ENCODE measurements at places on chromosomes 1 and 21.

DNA sequence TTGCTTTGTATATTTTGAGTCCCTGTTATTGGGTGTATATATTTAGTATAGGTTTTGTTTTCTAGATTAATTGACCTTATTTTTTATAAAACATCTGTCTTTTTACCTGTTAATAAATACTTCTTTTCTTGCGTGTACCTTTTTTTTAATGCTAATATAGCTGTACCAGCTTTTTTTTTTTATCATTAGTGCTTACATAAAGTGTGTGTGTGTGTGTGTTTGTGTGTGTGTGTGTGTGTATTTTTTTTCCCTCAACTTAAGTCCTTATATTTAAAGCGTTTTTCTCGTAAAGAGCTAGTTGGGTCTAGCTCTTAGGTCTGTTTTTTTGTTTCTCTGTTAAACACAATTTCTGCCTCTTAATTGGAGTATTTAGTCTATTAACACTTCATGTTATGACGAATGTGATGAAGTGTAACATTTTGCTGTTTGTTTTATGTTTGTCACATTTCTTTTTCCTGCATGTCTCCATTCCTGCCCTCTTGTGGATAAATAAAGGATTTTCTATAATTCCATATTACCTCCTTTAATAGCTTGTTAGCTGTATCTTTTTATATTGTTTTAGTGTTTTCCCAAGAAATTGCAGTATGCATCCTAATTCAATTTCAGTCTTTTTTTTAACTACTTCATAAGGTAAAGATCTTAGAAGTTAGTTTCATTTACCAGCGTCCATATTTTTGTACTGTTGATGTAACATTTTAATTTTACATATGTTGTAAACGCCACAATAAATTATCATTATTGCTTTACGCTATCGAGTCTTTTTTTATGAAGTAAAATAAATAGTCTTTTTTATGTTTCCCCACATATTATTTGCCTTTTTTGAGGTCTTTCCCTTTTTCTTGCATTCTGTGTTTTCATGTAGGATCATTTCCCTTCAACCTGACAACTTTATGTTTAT lies 4.3 kb downstream of the PRMT2 start:
- no peaks in the 10 kb centered on the region for H3K27me3 ChIP-seq
- H3K36me3 ChIP-seq: peaks cover 20% of the 10 kb centered on the region
- H3K27ac ChIP-seq: no peak overlapping the region
- H3K4me1 ChIP-seq: peaks cover 12% of the 10 kb centered on the region
- H3K4me3 ChIP-seq: no peak overlapping the region

DNA sequence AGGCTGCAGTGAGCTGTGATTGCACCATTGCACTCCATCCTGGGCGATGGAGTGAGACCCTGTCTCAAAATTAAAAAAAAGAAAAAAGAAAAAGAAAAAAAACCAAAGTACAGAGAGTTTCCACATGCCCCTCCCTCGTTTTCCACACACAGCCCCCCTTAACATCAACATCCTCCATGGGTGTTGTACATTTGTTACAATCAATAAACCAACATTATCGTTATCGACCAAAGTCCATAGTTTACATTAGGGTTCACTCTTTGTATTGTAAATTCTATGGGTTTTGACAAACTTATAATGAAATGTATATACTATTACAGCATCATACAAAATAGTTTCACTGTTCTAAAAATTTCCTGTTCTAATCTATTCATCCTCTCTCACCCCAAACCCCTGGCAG lies 15.9 kb upstream of the TINAGL1 start:
- DNase-seq: no peak
- H3K36me3 ChIP-seq: no peaks in the 10 kb centered on the region
- H3K4me1 ChIP-seq: no peaks in the 10 kb centered on the region
- no peak overlapping the region for H3K27ac ChIP-seq
- no peak overlapping the region for H3K4me3 ChIP-seq

DNA sequence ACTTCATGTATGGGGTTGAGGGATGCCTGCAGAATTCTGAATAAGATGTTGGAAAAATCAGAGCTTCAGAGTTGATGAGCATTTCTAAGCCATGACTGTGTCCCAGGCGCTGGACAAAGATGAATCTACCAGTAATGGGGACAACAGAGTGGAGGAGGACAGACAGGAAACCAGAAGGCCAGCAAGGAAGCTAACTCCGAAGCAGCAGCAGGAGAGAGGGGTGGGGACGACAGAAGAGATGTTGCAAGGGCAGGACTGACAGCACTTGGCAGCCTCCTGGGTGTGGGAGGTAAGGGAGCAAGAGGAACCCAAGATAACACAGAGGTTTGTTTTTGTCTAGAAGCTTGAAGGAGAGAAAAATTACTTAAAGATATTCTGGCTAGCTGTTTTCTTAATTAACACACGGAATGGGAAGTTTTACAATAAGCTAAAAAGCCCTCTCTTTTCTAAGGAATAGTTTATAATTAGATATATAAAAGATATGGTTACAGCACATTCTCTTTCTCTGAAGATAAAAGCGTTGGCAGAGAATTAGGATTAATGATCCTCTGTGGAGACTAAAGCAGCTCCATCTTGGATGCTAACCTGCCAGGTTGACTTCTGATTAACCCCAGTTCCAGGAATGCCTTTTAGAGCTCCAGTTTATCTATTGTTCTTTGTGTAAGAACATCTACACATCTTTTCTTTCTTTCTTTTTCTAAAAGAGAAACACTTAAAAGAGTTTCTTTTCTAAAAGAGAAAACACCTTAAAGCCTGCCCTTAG lies 92.7 kb downstream of the TENT5C start:
- no peaks in the 10 kb centered on the region for H3K36me3 ChIP-seq
- DNase-seq: no peak
- no peaks in the 10 kb centered on the region for H3K27me3 ChIP-seq
- H3K4me1 ChIP-seq: no peaks in the 10 kb centered on the region
- no peak overlapping the region for H3K27ac ChIP-seq

DNA sequence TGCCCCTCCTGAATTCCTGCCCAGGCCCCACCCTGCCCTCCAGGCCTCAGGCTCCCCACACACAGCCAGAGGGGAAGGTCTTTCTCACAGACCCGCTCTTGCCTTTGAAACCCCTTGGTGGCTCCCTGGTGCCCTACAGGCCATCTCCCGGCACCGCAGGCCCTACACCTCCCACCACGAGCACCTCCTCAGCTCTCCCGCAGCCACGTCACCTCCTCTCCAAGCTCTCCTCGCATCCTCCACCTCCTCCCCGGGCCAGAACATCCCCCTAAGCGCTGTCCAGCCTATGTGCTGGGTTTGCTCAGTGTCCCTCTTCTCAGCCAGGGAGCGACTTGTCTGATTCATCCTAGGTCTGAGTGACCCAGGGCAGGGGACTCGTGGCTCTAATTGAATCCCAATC lies 66.4 kb downstream of the DMRTB1 start:
- peak; percentile 35 for DNase-seq
- no peak overlapping the region for H3K27ac ChIP-seq
- no peaks in the 10 kb centered on the region for H3K27me3 ChIP-seq
- H3K36me3 ChIP-seq: no peaks in the 10 kb centered on the region
- H3K4me3 ChIP-seq: no peak overlapping the region

GRCh38 chr1:211095381-211095780 lies 38.6 kb downstream of the KCNH1 start:
- H3K27ac ChIP-seq: no peak overlapping the region
- no peaks in the 10 kb centered on the region for H3K36me3 ChIP-seq
- H3K27me3 ChIP-seq: no peaks in the 10 kb centered on the region
- H3K4me1 ChIP-seq: no peaks in the 10 kb centered on the region
- no peak overlapping the region for H3K4me3 ChIP-seq

- H3K27ac ChIP-seq: peak overlapping the region; percentile 78
- DNase-seq: peak; percentile 37
- no peaks in the 10 kb centered on the region for H3K36me3 ChIP-seq
- peaks cover 72% of the 10 kb centered on the region for H3K4me1 ChIP-seq
- no peak overlapping the region for H3K4me3 ChIP-seq
Observed at GRCh38 chr1:81513796-81514354, 286.9 kb upstream of the ADGRL2 start.

- no peak overlapping the region for H3K27ac ChIP-seq
- H3K36me3 ChIP-seq: no peaks in the 10 kb centered on the region
- H3K27me3 ChIP-seq: no peaks in the 10 kb centered on the region
- H3K4me3 ChIP-seq: no peak overlapping the region
- peak; percentile 83 for DNase-seq
- H3K4me1 ChIP-seq: no peaks in the 10 kb centered on the region
Observed at GRCh38 chr1:203038891-203039608, 12.8 kb downstream of the PPFIA4 start.

DNA sequence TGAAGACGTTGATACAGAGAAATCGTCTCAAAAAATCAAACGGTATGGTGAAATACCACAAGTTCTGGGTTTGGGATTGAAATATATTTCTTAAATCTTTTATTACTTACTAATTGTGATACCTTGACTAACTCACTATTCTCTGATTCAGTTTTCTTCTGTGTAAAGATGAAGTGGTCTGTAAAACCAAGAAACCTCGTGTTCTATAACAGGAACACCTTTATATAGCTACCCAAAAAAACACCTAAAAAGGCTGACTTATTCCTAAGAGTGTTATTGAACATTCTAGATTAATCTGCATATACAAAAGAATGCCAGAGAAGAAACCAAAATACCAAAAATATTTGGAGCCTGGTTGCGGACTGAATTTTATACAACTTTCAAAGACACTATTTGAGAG lies 721 bp downstream of the LRRIQ3 start:
- H3K27me3 ChIP-seq: no peaks in the 10 kb centered on the region
- no peak overlapping the region for H3K27ac ChIP-seq
- H3K4me1 ChIP-seq: no peaks in the 10 kb centered on the region
- H3K36me3 ChIP-seq: no peaks in the 10 kb centered on the region
- peak overlapping the region; percentile 56 for H3K4me3 ChIP-seq
- DNase-seq: no peak

DNA sequence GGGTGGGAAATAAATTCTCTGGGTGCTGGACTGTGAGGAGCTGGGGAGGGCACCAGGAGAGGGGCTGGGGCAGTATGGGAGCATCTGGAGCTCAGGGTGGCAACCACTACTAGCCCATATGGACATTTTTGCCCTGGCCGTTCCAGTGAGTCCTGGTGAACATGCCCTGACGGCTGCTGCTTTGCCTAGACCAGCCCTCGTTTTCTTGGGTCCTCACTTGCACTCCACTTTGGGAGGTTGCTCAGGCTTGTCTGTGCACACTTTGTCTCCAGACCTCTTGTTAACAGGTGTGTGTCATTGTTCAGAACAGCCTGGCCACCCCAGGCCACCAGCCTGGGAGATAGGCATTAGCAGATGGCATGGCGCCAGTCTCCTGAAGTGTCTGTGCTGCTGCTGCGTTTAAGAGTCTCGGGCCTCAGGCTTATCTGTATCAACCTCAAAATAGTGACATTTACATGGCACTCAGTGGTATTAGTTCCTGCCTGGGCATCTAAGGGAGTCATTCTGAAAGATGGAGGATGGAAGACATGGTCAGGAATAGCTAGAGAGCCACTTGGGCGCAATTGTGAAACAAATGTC lies 190.5 kb downstream of the PTPRU start:
- no peak overlapping the region for H3K27ac ChIP-seq
- no peaks in the 10 kb centered on the region for H3K36me3 ChIP-seq
- H3K27me3 ChIP-seq: no peaks in the 10 kb centered on the region
- H3K4me1 ChIP-seq: no peaks in the 10 kb centered on the region
- H3K4me3 ChIP-seq: no peak overlapping the region

DNA sequence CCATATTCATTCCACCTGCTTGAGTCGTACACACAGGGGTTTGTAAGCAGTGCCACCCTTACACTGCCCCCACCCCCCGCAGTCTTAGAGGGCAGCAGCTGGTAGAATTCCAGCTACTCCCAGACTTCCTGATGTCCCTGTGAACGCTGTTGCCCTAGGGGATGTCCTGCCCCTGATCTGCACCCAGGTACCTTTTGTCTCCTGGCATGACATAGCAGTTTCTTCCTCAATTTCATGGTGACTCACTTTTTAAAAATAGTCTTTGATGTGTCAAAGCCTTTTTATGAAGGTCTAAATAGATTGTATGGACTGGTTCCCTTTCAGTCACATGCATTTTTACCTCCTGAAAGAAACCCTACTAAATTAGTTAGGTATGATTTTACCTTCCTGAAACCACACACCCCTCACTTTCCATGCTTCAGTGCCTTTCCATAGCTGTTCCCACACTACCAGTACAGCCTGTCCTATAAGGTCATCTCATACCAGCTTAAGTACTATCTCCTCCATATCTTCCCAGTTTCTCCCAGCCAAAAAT lies 76.4 kb downstream of the ST3GAL3 start:
- peaks cover 21% of the 10 kb centered on the region for H3K4me1 ChIP-seq
- H3K4me3 ChIP-seq: no peak overlapping the region
- H3K27ac ChIP-seq: no peak overlapping the region
- H3K27me3 ChIP-seq: no peaks in the 10 kb centered on the region
- H3K36me3 ChIP-seq: no peaks in the 10 kb centered on the region
- DNase-seq: no peak

DNA sequence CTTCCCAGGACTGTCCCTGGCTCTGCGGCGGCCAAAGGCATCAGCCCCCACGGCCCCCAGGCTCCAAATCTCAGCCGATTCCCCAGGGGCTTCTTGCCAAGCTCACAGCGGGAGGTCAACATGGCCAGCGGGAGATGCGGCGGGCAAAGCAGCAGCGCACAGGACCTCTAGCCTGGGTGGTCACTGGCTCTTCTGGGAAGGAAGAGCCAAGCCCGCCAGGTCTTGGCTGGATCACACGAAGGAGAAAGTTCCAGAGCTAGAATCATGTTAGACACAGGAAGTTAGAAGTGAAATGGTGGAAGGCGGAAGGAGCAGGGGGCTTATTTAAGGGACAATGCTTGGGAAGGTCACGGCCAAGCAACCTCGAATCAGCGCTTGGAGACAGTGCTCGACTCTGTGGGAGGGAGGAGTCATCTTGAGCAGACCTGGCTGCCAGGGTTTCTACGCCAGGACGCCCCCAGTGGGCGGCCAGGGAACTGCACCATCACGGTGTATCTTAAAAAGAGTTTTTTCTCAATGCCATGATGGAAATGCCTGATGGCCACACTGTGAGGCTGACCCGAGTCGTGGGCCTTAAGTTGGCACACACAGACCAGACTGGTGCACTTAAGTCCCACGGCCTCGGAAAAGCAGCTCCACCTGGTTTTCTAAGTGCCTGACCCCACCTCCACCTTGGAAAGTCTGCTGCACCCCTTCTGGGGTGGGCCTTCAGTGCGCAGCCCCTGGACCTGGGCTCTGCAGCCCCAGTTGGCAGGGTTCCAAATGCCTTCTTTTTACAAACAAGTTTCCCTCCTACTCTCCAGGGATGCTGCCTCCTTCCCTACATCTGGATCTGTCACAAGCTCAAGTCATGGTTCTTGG lies 29.3 kb downstream of the SLC66A1 start:
- no peaks in the 10 kb centered on the region for H3K36me3 ChIP-seq
- H3K4me1 ChIP-seq: peaks cover 10% of the 10 kb centered on the region
- no peak overlapping the region for H3K27ac ChIP-seq
- DNase-seq: peak; percentile 82

DNA sequence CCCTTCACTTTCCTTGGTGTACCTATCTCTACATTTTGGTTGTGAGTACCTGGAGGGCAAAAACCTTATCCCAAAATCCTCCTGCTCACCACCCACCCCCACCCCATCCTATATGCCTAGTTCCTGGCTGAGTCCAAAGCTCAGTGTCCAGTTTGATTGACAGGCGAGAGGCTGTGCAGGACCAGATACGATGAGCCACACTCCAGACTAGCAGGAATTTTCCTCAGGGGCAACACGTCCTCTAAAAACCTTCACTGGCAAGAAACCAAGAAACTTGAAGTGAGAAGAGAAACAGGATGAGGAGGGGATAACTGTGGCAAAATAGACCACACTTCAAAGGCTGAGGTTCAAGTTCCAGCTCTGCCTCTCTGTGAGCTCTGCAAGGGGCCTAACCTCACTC lies 1.1 kb upstream of the SLAMF8 start:
- H3K27me3 ChIP-seq: peaks cover 6% of the 10 kb centered on the region
- DNase-seq: no peak
- no peaks in the 10 kb centered on the region for H3K36me3 ChIP-seq
